ENCODE measurements at places on chromosomes 4 and X. TPM values are rescaled to one million over a fixed set of nuclear protein-coding genes. Genes with fewer than 3 reads are reported as not detected.
A peak's percentile ranks its signal among the peaks of the same experiment; 100 is the strongest.

- no peak overlapping the region for H3K4me3 ChIP-seq
- no peaks in the 10 kb centered on the region for H3K36me3 ChIP-seq
- no peaks in the 10 kb centered on the region for H3K27me3 ChIP-seq
- H3K4me1 ChIP-seq = peaks cover 5% of the 10 kb centered on the region
These were observed 92.9 kb upstream of the TLL1 start for GRCh38 chr4:165779950-165780670.

GRCh38 chr4:173345648-173346047, 11.5 kb upstream of the HMGB2 start:
- no peaks in the 10 kb centered on the region for H3K4me1 ChIP-seq
- no peaks in the 10 kb centered on the region for H3K36me3 ChIP-seq
- DNase-seq = no peak
- no peak overlapping the region for H3K4me3 ChIP-seq
- no peaks in the 10 kb centered on the region for H3K27me3 ChIP-seq

DNA sequence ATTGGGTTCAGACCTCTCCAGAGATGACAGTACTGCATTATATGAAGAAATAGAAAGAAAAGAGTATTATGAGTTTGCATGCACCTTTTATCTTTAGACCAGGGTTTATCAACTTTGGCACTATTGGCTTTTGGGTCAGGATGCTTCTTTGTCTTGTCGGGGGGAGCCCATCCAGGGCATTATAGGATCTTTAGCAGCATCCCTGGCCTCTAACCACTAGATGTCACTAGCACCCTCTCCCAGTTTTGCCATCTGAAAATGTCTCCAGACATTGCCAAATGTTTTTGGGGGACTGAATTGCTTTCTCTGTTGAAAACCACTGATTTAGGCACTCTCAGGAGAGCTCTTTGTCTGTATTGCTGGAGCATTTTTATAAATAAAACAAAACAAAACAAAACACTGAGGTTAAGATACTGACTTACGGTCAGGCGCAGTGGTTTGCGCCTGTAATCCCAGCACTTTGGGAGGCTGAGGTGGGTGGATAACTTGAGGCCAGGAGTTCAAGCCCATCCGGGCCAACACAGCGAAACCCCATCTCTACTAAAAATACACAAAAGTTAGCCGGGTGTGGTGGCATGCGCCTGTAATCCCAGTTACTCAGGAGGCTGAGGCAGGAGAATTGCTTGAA, 23.6 kb downstream of the CA5B start:
- no peaks in the 10 kb centered on the region for H3K4me1 ChIP-seq
- H3K27me3 ChIP-seq = no peaks in the 10 kb centered on the region
- no peaks in the 10 kb centered on the region for H3K36me3 ChIP-seq
- no peak overlapping the region for H3K4me3 ChIP-seq
- peak; percentile 19 for DNase-seq

DNA sequence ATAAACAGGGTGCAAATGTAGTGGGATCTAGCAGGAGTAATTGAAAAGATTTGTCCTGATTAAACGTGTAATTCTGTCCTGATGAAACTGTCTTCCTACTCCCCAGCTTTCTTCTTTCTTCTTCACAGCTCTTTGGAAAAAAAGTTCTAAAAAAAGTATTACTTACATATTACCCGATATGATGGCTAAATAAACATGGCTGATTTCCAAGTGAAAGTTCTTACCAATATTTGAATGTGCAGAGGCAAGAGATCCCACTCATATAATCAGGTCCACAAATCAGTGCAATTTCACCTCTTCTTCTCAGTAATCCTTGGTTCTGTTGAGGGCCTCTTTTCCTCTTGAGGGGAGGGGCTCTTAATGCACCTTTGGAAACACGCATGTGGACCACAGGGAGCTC, 78.7 kb downstream of the ZNF827 start:
- no peak for DNase-seq
- no peaks in the 10 kb centered on the region for H3K36me3 ChIP-seq
- no peak overlapping the region for H3K27ac ChIP-seq
- H3K4me3 ChIP-seq = no peak overlapping the region
- no peaks in the 10 kb centered on the region for H3K27me3 ChIP-seq
- H3K4me1 ChIP-seq = no peaks in the 10 kb centered on the region

The MAGEB5 gene
- 0.47 TPM for total RNA-seq

All from testis (tissue), 5 donors.